SW480 (cell line): ENCODE measurements at places on chromosomes 7 and 10.

- DNase-seq: no peak
Observed at GRCh38 chr7:47451851-47452205, 130.1 kb downstream of the TNS3 start.

GRCh38 chr7:139060695-139061237, 24.9 kb upstream of the ZC3HAV1L start:
- no peak for DNase-seq

GRCh38 chr10:77529050-77529576, 108.5 kb downstream of the KCNMA1 start:
- DNase-seq: no peak

GRCh38 chr10:124612611-124613498, 131.3 kb downstream of the FAM53B start:
- peak; percentile 56 for DNase-seq

DNA sequence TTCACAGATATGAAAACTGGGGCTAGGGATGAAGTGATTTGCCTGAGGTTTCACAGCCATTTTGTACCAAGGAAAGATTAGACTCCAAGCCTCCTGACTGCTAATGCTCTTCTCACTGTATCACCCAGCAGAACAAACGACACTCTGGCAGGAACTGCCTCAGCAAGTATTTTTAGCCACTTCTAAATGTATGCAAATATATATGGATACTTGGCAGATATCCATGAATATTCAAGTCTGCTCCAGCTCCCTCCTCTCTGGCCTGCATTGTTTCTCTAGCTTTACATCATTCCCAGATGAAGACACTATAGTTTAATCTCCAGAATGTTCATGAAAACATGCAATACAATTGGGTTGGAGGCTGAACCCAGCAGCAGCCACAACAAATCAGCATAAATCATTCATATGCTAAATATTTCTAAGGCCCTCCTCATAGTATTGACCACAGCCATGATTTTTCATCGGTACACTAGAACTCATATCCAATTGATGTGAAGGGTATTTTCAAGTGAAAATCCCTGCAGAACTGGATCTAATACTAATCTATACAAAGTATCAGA, 65.5 kb downstream of the HPSE2 start:
- DNase-seq: no peak

GRCh38 chr10:110444004-110444337, 53.7 kb upstream of the DUSP5 start:
- no peak for DNase-seq

- DNase-seq: no peak
Observed at GRCh38 chr10:122986335-122986734, 6.1 kb downstream of the PSTK start.

- no peak for DNase-seq
Observed at GRCh38 chr7:106252568-106252967, 32.2 kb downstream of the NAMPT start.

DNA sequence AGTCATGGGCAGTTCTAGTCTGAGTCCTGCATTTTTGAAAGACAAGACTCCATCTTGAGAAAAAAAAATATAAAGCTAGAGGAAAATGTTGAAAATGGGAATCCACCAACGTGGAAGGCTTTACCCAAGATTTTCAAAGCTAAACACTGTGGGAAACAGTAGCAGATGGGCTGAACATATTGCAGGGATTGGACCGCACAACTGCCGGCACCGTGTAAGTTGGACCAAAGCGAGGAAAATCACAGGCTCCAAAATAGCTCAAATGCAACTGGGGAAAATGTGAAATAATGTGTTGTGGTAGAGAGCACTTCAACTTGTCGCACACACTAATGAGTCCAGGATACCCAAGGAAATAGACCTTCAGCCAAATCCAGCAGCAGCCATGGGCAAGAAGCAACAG, 26.4 kb upstream of the ADRB1 start:
- DNase-seq: no peak

- no peak for DNase-seq
Observed at GRCh38 chr7:110940756-110941155, 150.2 kb upstream of the LRRN3 start.

DNA sequence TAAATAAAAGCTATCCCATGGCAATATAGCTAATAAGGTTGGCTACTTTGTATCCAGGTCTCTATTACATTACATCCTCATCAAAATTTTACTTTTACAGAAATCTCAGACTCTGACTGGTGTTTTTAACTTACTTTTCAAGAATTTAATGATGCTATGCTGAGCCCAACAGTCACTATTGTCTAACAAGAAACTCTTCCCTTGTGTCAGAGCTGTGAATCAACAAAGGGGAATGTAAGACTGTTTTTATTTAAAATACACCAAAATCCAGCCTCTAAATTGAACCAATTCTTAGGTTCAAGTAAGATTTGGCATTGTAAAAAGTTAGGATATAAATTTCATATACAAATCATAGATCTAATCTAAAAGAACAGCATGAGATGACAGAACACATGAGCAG, 7.0 kb downstream of the RTKN2 start:
- no peak for DNase-seq

DNA sequence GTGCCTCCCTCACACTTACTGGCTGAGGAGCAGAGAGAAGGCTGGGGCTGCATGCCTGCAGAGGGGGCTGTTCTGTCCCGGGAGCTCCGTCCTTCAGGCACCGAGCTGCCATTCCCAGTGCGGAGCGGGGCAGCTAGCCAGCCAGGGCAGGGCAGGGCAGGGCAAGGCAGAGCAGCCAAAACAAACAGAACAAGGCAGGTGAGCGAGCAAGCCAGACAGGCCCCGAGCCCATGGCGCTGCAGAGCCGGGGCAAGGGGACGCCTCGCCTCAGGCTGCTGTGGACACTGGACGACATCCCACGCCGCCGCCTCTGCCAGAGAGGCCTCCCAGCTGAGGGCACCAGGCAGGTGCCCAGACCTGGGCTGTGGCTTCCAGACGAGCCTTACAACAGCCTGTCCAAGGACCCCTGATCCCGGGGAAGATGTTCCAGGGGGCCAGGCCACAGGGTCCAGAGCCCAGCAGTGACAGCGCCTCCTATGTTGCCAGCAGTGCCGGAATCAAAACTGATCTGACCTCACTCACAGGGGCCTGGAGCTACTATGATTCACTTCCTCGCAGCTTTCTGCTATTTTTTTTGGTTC, 8.2 kb upstream of the NDST2 start:
- DNase-seq: no peak

DNA sequence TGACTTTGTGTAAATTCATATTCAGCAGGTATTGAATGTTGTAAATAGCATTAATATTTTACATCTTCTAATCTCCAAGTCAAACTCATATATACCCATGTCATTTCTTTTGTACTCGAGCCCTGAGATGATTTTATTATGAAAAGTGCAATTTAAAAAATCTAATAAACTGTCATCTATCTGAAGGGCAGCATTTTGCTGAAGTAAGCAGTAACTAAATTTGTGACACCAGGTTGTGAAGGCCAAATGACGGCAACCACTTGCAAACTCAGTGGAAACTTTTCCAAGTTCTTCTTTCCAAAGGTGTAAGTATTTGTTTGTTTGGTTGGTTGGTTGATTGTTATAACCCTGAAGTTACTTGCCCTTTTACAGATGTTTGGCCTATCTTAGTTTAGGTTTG, 188.3 kb downstream of the GPR37 start:
- DNase-seq: no peak

DNA sequence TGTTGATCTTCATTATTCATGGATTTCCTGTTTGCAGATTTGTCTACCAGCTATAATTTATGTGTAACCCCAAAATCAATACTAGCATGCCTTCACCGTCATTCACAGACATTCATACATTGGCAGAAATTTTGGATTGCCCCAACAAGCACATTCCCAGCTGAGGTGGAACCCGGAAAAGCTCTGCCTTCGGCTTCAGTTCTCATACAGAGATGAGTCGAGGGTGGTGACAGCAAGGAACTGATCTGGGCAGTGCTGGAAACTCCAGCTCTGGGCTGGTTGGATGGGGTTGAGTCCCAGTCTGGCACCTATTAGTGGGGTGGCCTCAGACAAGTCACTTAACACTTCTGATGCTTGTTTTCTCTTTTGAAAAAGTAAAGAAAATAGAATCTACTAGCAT, 267.5 kb downstream of the SNX13 start:
- DNase-seq: no peak

- no peak for DNase-seq
Observed at GRCh38 chr10:80136134-80136571, 3.6 kb downstream of the PLAC9 start.

DNA sequence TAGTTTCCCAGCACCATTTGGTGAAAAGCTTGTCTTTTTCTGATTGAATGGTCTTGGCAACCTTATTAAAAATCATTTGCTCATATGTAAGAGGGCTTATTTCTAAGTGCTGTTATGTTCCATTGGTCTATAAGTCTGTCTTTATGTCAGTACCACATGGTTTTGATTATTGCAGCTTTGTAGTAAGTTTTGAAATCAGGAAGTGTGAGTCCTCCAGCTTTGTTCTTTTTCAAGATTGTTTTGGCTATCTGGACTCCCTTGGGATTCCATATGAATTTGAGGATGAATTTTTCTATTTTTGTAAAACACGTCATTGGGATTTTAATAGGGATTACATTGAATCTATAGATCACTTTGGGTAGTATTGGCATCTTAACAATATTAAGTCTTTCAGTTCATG, 5.4 kb downstream of the KIF11 start:
- no peak for DNase-seq

DNA sequence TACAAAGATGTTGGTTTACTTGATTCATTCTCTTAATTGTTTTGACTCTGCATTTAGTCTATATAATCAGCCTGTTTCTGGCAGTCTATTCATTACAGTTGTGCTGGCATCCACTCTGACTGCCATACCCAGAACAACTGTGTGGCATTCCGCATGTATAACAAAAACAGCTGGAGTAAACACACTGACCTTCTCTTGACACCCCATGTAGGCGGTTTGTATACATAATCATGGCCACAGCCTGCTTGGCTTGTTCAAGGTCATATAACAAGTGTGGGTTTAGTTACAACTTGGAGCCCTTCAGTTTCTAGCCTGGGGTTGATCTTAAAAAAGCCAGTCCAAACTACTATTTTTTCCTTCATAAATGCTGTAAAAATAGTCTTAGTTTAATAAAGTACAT, 70.9 kb downstream of the MBL2 start:
- DNase-seq: no peak

- peak; percentile 44 for DNase-seq
Observed at GRCh38 chr7:7438851-7439250, 96.8 kb downstream of the COL28A1 start.

- no peak for DNase-seq
Observed at GRCh38 chr10:33082373-33082895, 124.4 kb upstream of the ITGB1 start.

GRCh38 chr10:2839081-2839725, 228.1 kb upstream of the PFKP start:
- DNase-seq: peak; percentile 1

DNA sequence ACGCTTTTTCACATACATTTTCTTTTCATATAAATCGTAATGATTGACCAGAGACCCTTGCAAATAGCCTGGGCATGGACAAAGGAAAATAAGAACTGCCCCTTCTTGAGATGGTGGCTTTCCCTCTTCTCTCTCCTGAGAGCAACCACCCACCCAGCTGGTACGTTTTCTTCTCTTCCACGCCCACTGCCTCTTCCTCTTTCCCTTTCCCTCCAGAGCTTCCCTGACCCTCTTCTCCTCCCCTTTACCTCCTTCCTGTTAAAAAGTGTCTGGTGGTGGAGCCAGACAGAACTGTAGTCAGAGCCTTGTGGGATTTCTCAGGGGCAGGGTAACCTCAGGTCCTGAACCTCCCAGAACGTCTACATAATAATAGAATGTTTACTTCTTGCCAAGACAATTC, 23.2 kb downstream of the GPR141 start:
- no peak for DNase-seq

GRCh38 chr10:133195611-133196010, 34.4 kb upstream of the UTF1 start:
- no peak for DNase-seq

DNA sequence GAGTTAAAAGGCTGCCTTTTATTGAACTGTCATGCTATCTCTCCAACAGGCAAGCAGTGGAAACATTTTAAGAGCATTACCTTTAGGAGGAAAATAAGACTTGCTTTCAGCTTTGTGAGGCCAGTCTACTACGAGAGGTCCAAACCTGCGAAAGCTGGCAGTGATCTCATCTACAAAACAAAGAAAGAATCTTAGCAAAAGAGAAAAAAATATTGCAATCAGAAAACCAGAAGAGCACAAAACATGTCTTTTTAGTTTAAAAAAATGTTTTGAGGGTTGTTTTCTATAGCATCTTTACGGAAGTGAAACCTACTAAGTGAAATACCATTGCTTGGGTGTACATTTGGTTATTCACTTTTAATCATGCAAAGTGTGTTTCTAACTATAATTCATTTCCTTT, 147.9 kb downstream of the CPEB3 start:
- DNase-seq: no peak

DNA sequence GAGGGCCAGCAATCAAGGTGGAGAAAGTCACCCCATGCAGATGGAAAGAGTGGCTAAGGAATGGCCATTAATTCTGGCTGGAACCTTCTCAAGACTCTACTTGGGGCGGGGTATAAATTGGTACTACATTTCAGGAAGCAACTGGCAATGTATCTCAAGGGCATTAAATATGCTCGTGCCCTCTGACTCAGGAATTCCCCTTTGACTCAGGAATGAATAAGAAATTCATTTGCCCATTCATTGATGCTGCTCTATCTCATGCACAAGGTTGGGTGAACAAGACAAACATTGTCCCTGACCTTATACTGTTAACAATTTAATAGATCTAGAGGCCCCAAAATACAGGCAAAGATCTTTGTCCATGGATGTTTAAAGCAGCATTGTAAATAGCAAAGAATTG, 188.1 kb downstream of the MYOF start:
- DNase-seq: no peak

DNA sequence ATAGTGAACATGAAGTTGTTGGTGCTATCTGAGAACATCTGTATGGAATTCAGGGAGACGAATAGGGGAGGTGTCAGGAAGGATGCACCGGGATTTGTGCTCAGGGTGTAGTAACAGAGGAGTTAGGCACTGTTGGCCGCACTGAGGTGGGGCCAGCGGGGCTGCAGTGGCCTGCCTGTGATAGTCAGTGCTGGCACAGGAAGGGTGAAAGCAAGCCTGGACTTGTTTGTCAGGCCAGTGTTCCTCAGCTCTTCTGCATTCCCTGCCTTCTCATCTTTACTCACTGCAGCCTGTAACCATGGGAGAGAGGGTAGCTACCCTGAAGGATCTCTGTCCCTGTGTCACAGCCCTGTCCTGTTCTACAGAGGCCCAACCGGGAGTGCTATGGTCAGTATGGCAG, 81.3 kb downstream of the SH2D4B start:
- no peak for DNase-seq

- no peak for DNase-seq
Observed at GRCh38 chr7:117113871-117114270, 160.6 kb downstream of the ST7 start.

DNA sequence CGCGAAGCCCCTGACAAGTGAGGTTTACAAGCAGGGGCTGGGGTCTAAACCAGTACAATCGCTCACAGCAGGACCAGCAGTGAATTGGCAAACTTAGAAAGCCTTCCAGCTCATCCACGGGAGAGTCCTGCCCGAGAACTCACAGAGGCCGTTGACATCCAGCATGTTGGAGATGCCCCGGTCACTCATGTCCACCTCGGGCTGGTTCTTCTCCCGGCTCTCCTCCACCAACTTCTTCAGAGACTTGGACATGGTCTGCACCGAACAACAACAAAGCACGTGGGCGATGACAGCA, 447 bp downstream of the RSU1 start:
- DNase-seq: peak; percentile 28
